ENCODE measurements at places on chromosomes 7 and 10.

- peak; percentile 55 for DNase-seq
These were observed 71.7 kb downstream of the ICA1 start for GRCh38 chr7:8190119-8190895.

GRCh38 chr7:120091807-120092206 lies 181.2 kb upstream of the KCND2 start:
- no peak for DNase-seq

GRCh38 chr7:23205577-23205908 lies 23.7 kb downstream of the NUP42 start:
- DNase-seq = no peak

GRCh38 chr7:44408596-44408995 lies 81.9 kb downstream of the NUDCD3 start:
- DNase-seq = no peak

DNA sequence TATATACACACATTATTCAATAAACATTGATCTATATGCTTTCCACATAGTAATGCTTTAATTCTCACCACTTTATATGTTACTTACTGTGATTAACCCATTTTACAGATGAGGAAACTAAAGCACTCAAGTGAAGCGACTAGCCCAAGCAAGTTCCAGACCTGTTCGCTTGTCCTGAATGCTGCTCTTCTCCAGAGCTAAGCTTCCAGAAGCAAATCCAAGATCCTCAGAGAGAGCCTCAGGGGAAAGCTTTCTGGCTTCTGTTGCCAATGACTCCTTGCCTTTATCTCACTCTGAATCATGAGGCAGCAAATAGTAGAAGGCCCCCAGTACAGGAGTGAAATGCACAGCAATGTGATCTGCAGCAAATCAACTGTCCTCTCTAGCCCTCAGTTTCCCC lies 32.2 kb downstream of the XPNPEP1 start:
- DNase-seq = no peak

Measured in stimulated activated CD4-positive, alpha-beta T cell treated with anti-CD3 and anti-CD28 coated beads, TNF-alpha, amount 100 ng/mL, for 4 hours (primary cell).